ENCODE measurements at places on chromosomes 3 and 15. TPM values are rescaled to one million over a fixed set of nuclear protein-coding genes. Genes with fewer than 3 reads are reported as not detected.

The ASB14 gene
- total RNA-seq: not detected

The BCL2A1 gene
- total RNA-seq: 52.3 TPM

The XCR1 gene
- total RNA-seq: 7.3 TPM

The LSG1 gene
- 46.3 TPM for total RNA-seq

DNA sequence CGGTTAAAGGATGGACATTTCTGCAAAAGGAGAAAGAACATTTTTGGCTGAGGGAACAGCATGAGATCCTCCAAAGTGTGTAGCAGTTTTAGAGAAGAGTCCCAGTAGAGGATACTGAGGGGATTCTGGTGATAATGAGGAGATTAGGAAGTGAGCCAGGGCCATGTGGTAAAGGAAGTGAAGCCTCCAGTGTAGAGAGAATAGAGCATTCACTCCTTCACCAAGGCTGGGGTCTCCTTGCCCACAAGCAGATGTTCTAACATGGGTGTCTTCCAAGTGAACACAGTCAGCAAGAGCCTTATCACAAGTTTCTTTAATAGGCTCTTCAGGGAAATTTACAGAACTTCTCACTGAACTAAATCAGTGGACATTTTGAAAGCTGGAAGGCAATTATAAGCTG lies 173.7 kb downstream of the SSR3 start:
- DNase-seq: no peak
- no peaks in the 10 kb centered on the region for H3K4me1 ChIP-seq
- no peak overlapping the region for H3K27ac ChIP-seq
- no peak overlapping the region for H3K4me3 ChIP-seq

GRCh38 chr3:177824190-177824786 lies 627.0 kb upstream of the TBL1XR1 start:
- H3K4me3 ChIP-seq: no peak overlapping the region
- DNase-seq: no peak
- peak overlapping the region; percentile 6 for H3K27ac ChIP-seq

GRCh38 chr3:81985996-81986723 lies 224.7 kb upstream of the GBE1 start:
- no peak overlapping the region for H3K27ac ChIP-seq
- no peaks in the 10 kb centered on the region for H3K27me3 ChIP-seq

DNA sequence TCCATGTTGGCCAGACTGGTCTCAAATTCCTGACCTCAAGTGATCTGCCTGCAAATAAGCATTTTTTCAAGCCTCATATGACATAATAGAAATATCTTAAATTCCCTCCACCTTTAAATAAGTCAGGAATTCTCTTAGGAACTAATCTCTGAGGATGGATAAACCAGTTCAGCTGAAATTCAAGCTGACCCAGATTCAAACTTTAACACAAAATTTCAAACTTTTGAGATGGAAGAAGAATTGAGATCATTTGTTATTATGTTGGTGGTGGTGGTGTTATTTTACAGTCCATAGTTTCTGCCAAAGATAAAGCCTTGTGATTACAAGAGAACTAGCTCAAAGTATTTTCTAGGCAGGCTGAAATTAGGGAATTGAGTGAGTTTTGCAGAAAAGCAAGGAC lies 85.5 kb downstream of the SSR3 start:
- H3K27ac ChIP-seq: no peak overlapping the region
- H3K27me3 ChIP-seq: no peaks in the 10 kb centered on the region
- H3K36me3 ChIP-seq: no peaks in the 10 kb centered on the region
- no peak overlapping the region for H3K4me3 ChIP-seq
- H3K4me1 ChIP-seq: peaks cover under 1% of the 10 kb centered on the region
- no peak for DNase-seq

DNA sequence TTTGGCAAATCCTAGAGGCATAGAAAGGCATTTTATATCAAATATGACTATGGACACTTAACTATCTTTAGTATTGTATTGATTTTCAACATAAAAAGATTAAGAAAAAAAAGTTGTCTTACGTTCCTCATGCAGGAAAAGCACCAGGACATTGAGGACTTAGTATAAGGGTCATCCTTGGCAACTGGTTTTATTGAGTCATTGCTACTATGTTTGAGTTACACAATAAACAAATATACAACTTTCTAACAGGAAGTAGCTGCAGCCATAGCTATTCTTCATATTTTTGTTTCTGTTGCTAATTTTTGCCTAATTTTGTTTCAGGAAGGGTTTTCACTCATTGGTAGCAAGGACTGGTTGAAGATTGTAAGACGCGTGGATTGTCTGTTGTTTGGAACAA lies 93.0 kb downstream of the NPTN start:
- no peaks in the 10 kb centered on the region for H3K4me1 ChIP-seq
- no peak overlapping the region for H3K27ac ChIP-seq
- H3K36me3 ChIP-seq: no peaks in the 10 kb centered on the region

Measured in spleen (tissue), 13 donors.